Fibroblast of skin of left biceps (primary cell): ENCODE measurements at places on chromosomes 7 and 10.

DNA sequence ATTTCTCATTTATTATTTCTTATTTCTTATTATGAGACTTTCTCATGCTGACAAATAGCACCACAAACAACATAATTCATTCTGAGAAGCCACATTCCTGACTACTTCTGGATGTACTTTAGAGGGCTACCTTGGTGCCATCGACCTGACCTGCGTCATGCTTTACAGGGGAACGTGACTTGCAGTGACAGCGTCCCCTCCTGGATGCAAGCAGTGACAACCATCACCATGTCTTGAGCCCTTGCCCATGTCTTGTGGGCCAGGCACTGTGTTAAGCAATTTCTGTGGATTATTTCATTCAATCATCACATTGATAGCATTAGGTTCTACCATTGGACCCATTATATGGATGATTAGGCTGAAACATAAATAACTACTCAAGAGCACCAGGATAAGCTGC, 137.0 kb downstream of the ANK3 start:
- DNase-seq: no peak

- DNase-seq: no peak
These were observed at the start of gene NRCAM for GRCh38 chr7:108455998-108456677. NRCAM (minus strand) TSS chr7:108456436; CDS start chr7:108240064, 216,372 bp downstream.

DNA sequence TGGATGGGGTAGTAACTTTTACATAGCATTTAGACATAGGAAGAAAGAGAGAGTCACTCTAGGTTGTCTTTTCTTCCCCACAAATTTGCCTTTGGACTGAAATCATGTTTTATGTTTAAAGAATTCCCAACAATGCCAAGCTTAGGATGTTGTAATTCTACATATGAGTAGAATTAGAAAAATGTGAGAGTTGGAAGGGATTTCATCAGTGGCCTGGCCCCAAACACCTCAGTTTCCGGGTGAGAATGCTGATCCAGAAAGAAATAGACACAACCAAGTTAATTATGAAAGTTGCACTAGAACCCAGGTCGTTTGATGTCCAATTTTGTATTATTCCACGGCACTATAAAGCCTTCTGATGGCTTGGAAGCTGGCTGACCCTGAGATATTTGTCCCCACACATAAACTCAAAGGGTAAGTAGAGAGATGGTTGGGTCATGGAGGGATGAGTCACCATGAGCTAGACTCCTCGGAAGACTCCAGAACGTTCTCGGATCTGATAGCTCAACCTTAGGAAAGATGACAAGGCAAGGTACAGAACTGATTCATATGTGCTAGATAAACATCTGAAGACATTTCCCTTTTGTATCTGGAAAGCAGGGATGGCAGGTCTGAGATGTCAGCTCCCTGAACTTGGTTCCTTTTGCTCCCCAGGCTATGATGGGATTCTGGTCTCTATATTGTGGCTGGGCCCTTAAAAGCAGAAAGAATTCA, 48.8 kb upstream of the SLC35B4 start:
- peak; percentile 31 for DNase-seq

DNA sequence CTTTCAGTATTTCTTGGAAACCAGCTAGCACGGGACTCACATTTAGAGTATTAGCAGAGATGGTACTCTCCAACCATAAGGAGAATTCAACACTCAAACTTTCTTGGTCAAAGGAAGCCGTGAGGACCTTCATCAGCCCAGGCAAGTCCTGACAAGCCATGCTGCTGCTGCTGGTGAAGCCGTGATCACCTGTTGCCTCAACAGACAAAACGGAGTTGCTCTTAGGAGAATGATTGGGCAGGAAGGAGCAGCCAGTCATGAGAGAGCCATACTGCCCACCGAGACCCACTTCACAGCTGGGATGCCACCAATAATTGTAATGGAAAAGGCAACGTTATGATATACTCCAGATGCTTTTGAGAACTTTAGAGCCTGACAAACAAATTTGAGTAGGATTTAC, 60.8 kb upstream of the PLPP4 start:
- DNase-seq: no peak

DNA sequence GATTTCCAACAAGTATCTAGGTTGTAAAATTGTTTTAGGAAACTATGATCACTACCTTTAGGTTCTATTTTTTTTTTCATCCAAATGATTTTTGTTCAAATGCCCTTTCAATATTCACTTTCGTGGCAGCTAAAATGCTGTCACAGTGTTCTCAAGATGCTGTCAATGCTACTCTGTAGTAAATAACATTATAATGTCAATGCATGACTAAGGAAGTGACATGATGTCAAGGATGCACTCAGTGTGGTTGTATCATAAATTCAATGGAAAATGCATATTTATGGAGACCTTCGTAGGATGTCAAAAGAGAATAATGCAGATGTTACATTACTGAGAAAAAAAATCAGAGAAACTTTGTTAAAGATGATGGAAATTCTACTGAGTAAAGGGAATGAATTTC, 673.8 kb downstream of the ANKRD7 start:
- no peak for DNase-seq

GRCh38 chr7:130277763-130278643, 11.3 kb downstream of the CPA2 start:
- no peak for DNase-seq
